ENCODE measurements at places on chromosomes 3 and 15. TPM values are rescaled to one million over a fixed set of nuclear protein-coding genes. Genes with fewer than 3 reads are reported as not detected.

The AGBL1 gene
- total RNA-seq: not detected

The CLDN18 gene
- not detected for total RNA-seq

The GRAMD2A gene
- total RNA-seq: 0.29 TPM

GRCh38 chr3:183291497-183292031 lies 38.5 kb downstream of the B3GNT5 start:
- peaks cover 10% of the 10 kb centered on the region for H3K4me1 ChIP-seq
- no peaks in the 10 kb centered on the region for H3K27me3 ChIP-seq
- no peaks in the 10 kb centered on the region for H3K36me3 ChIP-seq
- no peak overlapping the region for H3K27ac ChIP-seq
- DNase-seq: peak; percentile 55

DNA sequence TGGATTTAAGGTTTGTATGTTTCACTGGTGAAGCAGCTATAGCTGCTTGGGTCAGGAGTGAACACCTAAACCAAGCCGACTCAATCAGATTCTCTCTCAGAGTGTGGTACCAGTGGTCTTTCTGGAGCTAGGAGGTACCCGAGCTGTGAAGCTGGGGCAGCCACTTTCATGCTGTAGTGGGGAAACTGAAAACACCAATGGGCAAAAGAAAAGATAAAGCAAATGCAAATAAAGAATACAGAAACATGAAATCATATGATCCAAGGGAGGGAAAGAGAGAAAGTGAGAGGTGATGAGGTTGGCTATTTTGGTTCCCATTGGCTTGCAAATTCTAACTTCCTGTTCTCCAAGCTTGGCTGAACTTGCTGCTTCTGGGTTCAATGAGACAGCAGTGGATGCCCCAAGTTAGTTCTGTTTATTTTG lies 212.3 kb upstream of the CFAP20DC start:
- no peaks in the 10 kb centered on the region for H3K36me3 ChIP-seq
- no peak overlapping the region for H3K4me3 ChIP-seq
- H3K27ac ChIP-seq: no peak overlapping the region
- DNase-seq: no peak
- H3K4me1 ChIP-seq: no peaks in the 10 kb centered on the region

All from endothelial cell of umbilical vein (primary cell).